ENCODE measurements at places on chromosomes 12 and 14.

GRCh38 chr12:103833891-103834290, 7.1 kb downstream of the NT5DC3 start:
- no peak overlapping the region for H3K27ac ChIP-seq
- no peaks in the 10 kb centered on the region for H3K4me1 ChIP-seq
- no peak overlapping the region for H3K4me3 ChIP-seq
- H3K36me3 ChIP-seq: no peaks in the 10 kb centered on the region
- H3K27me3 ChIP-seq: no peaks in the 10 kb centered on the region

DNA sequence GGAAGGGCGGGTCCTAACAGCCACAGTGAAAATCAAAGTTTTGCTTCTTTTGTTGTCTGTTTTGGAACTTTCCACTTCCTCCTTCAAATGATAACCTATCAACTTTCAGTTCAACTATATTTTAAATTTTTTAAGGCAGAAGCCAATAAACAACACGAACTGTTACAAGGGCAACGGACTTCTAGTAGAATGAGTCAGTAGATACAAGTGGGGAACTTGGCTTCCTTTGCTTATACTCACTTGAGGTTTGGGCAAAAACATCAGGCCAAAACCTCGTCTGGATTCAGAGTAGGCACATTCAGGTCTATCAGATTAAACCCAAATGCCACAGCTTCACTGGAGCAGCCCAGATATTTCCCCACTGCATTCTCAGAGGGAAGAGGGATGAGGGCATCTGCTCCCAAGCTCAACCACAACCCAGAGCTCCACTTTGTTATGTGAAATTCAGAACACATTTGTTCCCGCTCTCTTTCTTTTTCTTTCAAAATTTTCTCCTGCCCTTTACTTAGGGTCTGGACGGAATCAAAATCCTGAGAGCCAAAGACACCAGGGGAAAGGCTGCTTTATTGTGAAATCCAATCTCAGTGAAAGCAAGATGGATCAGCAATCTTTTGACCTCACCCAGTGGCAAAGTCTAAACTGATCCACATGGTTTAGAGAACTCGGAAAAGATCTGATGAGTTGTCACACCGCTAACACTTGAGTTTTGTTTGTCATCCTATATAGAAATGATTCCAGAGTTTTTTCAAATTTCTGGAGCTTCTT, 152.5 kb upstream of the BTG1 start:
- no peak for DNase-seq
- no peak overlapping the region for H3K27ac ChIP-seq
- no peaks in the 10 kb centered on the region for H3K36me3 ChIP-seq
- H3K4me1 ChIP-seq: no peaks in the 10 kb centered on the region
- H3K27me3 ChIP-seq: no peaks in the 10 kb centered on the region
- H3K4me3 ChIP-seq: no peak overlapping the region

DNA sequence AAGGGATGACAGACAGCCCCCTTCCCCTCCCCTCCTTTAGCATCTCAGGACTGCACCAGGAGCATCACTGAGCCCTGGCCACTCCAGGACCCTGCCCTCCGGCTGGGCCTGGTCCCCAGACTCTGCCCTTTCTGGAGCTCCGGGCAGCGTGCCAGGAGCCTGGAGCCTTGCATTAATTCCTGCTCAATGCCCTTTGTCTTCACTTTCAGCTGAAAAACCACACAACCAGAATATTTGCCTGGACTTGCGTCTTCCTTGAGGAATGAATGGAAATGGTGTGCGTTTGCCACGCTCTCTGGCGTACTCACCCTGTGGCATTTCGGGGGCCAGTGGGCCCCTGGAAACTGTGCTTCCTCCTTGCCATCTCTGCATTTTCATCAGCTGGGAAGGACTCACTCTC, 8.5 kb upstream of the RFLNA start:
- no peaks in the 10 kb centered on the region for H3K36me3 ChIP-seq
- DNase-seq: no peak
- no peak overlapping the region for H3K27ac ChIP-seq
- H3K27me3 ChIP-seq: no peaks in the 10 kb centered on the region
- no peak overlapping the region for H3K4me3 ChIP-seq
- no peaks in the 10 kb centered on the region for H3K4me1 ChIP-seq

GRCh38 chr14:92492258-92492657, 21.3 kb upstream of the RIN3 start:
- no peak overlapping the region for H3K27ac ChIP-seq
- no peak overlapping the region for H3K4me3 ChIP-seq
- no peaks in the 10 kb centered on the region for H3K4me1 ChIP-seq
- DNase-seq: no peak
- H3K36me3 ChIP-seq: no peaks in the 10 kb centered on the region

GRCh38 chr12:107359382-107359781, 266.0 kb upstream of the CRY1 start:
- H3K4me1 ChIP-seq: no peaks in the 10 kb centered on the region
- H3K27me3 ChIP-seq: no peaks in the 10 kb centered on the region
- no peaks in the 10 kb centered on the region for H3K36me3 ChIP-seq
- H3K4me3 ChIP-seq: no peak overlapping the region
- DNase-seq: no peak

- H3K4me3 ChIP-seq: no peak overlapping the region
- no peaks in the 10 kb centered on the region for H3K4me1 ChIP-seq
- peak; percentile 2 for DNase-seq
- H3K27ac ChIP-seq: no peak overlapping the region
- H3K36me3 ChIP-seq: no peaks in the 10 kb centered on the region
Observed at GRCh38 chr14:62304257-62304656, 542.0 kb downstream of the SNAPC1 start.

- DNase-seq: no peak
- H3K36me3 ChIP-seq: no peaks in the 10 kb centered on the region
- no peak overlapping the region for H3K4me3 ChIP-seq
- H3K27ac ChIP-seq: no peak overlapping the region
- H3K4me1 ChIP-seq: no peaks in the 10 kb centered on the region
Observed at GRCh38 chr14:93643127-93643526, 145.2 kb downstream of the PRIMA1 start.

GRCh38 chr12:128076188-128076587, 190.8 kb upstream of the TMEM132C start:
- no peaks in the 10 kb centered on the region for H3K27me3 ChIP-seq
- H3K36me3 ChIP-seq: no peaks in the 10 kb centered on the region
- no peak for DNase-seq
- H3K27ac ChIP-seq: no peak overlapping the region

DNA sequence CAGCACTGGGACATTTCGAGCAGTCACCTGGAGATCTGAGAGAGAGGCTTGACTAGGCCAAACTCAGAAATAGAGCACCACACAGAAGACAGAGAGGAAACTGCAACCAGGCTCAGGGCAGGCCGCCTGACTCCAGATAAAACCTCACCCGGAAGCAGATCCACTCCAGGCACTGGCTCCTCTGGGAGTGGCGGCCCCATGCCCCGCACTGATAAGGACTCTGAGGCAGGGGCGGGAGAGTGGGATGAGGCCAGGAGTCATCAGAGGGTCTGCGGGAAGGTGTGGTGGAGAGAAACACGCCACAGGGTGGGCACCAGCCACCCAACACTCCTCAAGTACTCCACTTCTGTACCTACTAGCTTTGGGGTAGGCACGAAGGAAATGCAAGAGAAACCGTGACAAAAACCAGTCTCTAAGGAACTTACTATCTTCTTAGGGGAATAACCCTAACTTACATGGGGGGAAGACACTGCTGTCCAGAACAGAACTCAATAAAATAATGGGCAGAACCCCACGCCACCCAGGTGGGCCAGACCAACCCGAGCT, 71.3 kb downstream of the CHGA start:
- H3K4me1 ChIP-seq: no peaks in the 10 kb centered on the region
- H3K36me3 ChIP-seq: peaks cover 12% of the 10 kb centered on the region
- H3K27ac ChIP-seq: no peak overlapping the region
- DNase-seq: no peak
- H3K27me3 ChIP-seq: no peaks in the 10 kb centered on the region

- H3K4me3 ChIP-seq: no peak overlapping the region
- peak; percentile 49 for DNase-seq
- no peaks in the 10 kb centered on the region for H3K4me1 ChIP-seq
- H3K27ac ChIP-seq: no peak overlapping the region
- H3K27me3 ChIP-seq: peaks cover 2% of the 10 kb centered on the region
Observed at GRCh38 chr12:118979763-118980406, 1.5 kb upstream of the SRRM4 start.

DNA sequence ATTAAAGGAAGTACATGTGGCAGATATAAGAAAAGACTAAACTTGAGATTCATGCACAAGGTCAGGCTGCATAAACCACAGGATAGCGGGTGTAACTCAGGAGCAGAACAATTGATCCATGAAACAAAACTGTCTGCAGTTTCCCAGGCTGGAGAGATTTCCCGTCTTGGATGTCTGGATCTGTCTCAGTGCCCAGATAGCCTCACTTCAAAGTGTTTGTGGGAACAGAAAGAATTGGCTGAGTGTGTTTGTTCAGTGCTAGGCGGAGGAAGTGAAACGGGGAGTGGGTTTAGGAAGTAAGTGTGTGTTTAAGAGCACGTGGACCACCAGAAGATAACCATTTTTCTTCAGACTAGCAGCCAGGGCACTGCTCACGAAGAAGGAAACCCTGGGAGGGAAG, 1.4 kb upstream of the RNASE10 start:
- H3K4me3 ChIP-seq: no peak overlapping the region
- H3K4me1 ChIP-seq: no peaks in the 10 kb centered on the region
- no peaks in the 10 kb centered on the region for H3K36me3 ChIP-seq
- no peaks in the 10 kb centered on the region for H3K27me3 ChIP-seq
- DNase-seq: peak; percentile 56
- H3K27ac ChIP-seq: no peak overlapping the region

- no peak for DNase-seq
- no peak overlapping the region for H3K4me3 ChIP-seq
- no peaks in the 10 kb centered on the region for H3K36me3 ChIP-seq
- no peak overlapping the region for H3K27ac ChIP-seq
- peaks cover 6% of the 10 kb centered on the region for H3K4me1 ChIP-seq
Observed at GRCh38 chr14:73602994-73603393, 9.3 kb upstream of the ACOT6 start.

DNA sequence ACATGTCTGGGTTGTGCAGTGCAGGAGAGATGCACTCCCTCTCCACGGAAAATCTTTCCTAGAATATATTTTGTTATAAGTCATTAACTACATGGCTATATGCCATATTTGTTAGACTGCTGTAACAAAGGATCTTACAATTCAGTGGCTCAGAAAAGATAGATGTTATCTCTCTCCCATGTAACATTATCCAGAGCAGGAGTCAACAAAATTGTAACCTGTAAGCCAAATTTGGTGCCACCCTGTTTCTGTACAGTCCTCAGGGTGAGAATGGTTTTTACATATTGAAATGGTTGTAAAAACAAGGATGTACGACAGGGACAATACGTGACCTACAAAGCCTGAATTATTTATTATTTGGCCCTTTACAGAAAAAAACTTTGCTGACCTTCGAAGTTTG, 155.5 kb downstream of the KIF21A start:
- no peak overlapping the region for H3K4me3 ChIP-seq
- H3K27me3 ChIP-seq: no peaks in the 10 kb centered on the region
- H3K4me1 ChIP-seq: no peaks in the 10 kb centered on the region

DNA sequence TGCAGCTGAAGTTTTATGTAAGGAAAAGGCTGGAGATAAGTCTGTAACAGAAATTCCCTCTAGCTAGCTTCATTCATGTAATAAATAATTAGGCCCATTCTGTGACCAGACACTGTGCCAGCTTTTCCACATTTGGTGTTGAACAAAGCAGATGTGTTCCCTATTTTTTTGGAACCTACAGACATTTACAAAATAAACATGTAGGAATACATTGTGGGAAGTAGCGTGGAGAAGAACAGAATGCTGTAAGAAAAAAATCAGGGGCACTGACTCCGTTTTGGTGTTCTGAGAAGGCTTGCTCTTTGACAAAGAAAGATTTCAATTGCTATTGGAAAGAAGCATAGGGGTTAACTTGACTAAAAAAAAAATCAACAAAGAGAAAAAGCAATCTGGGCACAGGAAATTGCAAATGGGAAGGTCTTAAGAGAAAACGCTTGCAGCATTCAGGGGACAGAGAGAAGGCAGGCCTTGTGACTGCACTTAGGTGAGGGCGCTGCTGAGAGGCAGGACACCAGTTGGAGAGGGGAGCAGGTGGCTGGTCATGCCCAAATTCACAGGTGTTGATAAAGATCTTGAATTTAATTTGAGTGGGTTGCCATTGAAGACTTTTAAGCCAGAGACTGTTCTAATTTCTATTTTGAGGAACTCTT, 4.0 kb downstream of the FAR2 start:
- H3K4me3 ChIP-seq: no peak overlapping the region
- peak; percentile 41 for DNase-seq
- H3K4me1 ChIP-seq: no peaks in the 10 kb centered on the region
- no peak overlapping the region for H3K27ac ChIP-seq
- H3K27me3 ChIP-seq: no peaks in the 10 kb centered on the region

- peak overlapping the region; percentile 63 for H3K4me3 ChIP-seq
- no peak for DNase-seq
- no peaks in the 10 kb centered on the region for H3K36me3 ChIP-seq
- H3K27ac ChIP-seq: no peak overlapping the region
Observed at GRCh38 chr12:10750385-10750727, 27.2 kb upstream of the YBX3 start.

- no peak overlapping the region for H3K4me3 ChIP-seq
- no peak overlapping the region for H3K27ac ChIP-seq
- H3K36me3 ChIP-seq: no peaks in the 10 kb centered on the region
Observed at GRCh38 chr14:57755018-57755521, 110.8 kb downstream of the SLC35F4 start.

DNA sequence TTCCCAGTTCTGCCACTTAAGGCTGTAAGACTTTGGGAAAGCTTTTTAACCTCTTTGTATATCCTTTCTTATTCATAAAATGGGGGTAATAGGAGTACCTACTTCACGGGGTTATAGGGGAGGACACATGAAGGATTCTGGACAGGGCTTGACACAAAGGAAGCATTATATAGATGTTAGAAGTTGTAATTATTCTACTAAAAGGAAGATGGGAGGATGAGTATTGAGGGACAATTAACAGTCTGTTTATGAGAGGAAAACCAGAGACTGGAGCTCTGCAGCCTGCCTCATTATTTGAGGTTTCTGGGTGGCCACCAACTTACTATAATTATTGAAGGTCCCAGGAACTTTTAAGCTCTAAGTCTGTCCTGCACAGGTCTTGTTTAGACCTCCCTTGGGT, 34.0 kb downstream of the PELI2 start:
- no peaks in the 10 kb centered on the region for H3K4me1 ChIP-seq
- no peaks in the 10 kb centered on the region for H3K36me3 ChIP-seq
- no peak overlapping the region for H3K27ac ChIP-seq

GRCh38 chr12:111174251-111174960, 194.5 kb downstream of the PHETA1 start:
- H3K4me3 ChIP-seq: no peak overlapping the region
- no peak for DNase-seq
- H3K36me3 ChIP-seq: no peaks in the 10 kb centered on the region
- no peak overlapping the region for H3K27ac ChIP-seq
- peaks cover 3% of the 10 kb centered on the region for H3K4me1 ChIP-seq

- no peak overlapping the region for H3K27ac ChIP-seq
- no peak overlapping the region for H3K4me3 ChIP-seq
- DNase-seq: no peak
- H3K27me3 ChIP-seq: no peaks in the 10 kb centered on the region
Observed at GRCh38 chr12:104342147-104342546, 38.6 kb downstream of the EID3 start.
